Esophagus squamous epithelium (tissue), 5 donors: ENCODE measurements at places on chromosomes 12 and 14.

DNA sequence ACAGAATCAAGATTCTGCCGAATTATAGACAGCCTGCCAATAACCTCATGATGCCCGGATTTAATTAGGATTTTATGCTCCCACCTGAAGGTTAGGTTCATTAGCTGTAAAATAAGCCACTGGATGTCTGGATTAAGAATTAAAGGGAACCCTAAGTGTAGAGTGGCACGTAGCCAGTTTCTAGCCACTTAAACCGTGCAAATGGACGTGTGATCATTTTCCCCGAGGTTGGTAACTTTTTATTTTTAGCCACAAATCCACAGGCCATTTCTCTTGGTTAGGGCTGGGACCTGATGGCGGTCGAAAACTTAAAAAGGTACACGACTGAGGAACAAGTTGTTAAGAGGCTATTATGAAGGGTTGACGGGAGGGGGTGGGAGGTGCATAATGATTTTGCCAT lies 127.3 kb upstream of the TMPO start:
- DNase-seq: no peak

DNA sequence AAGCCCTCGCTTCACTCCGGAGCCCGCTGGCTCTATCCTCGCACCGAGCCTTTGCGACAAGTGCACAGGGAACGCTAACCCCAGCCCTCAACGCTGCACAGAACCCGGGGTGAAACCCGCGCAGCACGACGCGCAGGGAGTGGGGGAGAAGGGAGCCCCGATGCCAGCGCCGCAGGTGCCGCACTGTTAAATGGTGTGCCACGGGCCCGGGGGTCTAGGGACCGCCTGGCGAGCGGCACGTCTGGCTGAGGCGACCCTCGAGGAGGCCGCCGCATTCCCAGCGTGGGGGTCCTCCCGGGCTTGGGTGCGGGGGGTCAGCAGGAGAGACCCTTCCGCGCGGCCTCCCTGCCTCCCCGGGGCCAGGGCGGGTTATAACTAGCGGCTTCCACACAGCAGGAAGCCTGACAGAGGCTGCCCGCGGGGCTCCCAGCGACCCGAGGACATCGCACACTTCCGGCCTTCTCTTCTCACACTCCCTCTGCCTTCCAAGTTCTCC lies 23.8 kb upstream of the LRTM2 start:
- DNase-seq: no peak

DNA sequence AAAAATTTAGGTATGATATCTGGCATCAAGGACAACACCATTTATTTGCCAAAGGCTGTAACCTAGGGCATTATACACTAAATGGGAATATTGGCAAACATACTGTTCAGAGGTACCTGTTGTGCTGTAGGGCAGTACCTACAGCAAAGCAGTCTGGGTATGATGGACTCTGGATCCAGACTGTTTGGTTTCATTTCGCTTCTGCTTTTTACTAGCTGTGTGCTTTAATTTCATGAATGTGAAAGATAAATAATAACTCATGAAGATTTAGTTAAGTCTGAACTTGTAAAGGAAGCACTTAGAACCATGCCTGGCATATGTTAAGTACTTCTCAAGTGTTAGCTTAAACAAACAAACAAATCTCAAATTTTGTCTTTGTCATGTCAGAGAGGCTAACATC lies 17.7 kb upstream of the SLC38A2 start:
- no peak for DNase-seq

- DNase-seq: no peak
Observed at GRCh38 chr12:106150555-106150954, 11.8 kb upstream of the NUAK1 start.
